ENCODE measurements at places on chromosomes 1 and 21.

DNA sequence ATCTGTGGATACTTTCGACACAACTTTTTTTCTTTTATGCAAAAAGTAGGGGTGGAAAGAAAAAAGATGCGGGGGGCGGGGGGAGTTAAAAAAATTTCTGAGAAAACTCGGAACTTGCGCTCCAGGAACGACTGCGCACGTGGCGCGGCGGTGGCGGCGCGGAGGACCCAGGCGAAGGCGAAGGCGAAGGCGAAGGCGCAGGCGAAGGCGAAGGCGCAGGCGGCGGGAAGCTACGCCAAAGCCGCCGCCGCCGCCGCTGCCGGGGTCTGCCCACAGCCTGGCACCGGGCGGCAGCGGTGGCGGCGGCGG is 208 bp upstream of the BARHL2 start:
- no peak for DNase-seq

GRCh38 chr1:12599657-12600056 is 18.4 kb downstream of the DHRS3 start:
- no peak for DNase-seq

DNA sequence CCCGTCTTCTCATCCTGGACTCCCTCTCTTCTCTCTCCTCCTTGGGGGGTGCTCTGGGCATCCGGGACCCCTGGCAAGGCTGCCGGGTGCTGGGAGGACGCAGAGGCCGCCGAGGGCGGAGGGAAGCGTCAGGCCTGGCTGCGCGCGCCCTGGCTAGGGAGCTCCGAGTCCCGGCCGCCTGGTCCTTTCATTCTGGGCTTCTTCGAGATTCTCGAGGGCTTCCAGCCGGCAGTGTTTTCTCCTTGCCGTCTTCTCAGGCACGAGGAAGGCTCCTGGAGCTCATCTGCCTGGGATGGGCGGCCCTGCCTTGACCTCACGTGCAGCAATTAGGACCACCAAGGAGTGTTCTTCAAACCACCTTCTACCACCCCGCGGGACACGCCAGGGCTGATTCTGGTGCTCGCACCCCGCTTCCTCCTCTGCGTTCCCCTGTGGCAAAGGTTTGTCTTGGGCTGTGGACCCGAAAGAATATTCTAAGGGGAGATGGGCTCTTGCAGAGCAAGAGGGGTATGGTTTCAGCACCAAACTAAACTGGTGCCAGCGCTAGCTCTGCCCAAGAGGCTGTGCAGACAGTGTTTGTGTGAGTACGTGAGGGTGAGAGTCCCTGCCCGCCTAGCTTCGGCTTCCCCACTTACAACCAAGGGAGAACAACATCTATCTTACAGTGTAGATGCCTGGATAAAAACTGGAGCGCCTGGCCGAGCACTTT is 36.5 kb downstream of the PIK3CD start:
- no peak for DNase-seq

- DNase-seq, result no peak
Observed at GRCh38 chr21:38813143-38813542, 7.4 kb downstream of the ETS2 start.

DNA sequence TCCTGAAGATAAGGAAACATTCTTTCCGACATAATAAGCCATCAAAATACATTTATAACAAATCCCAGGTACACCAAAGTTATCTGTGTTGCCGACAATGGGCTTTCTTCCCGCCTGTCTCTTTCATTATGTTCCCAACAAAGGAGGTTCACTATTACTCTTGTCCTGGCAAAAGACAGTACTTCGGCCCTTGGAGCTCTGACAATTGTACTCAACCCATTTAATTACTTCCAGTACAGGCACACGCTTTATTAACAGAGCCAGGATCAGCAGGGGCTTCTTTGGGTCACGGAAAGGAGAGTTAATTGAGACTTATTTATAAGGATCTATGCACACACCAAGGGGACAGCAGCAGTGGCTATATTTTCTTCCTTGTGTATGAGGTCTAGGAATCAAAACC is 46.6 kb upstream of the DUSP10 start:
- DNase-seq, result no peak

DNA sequence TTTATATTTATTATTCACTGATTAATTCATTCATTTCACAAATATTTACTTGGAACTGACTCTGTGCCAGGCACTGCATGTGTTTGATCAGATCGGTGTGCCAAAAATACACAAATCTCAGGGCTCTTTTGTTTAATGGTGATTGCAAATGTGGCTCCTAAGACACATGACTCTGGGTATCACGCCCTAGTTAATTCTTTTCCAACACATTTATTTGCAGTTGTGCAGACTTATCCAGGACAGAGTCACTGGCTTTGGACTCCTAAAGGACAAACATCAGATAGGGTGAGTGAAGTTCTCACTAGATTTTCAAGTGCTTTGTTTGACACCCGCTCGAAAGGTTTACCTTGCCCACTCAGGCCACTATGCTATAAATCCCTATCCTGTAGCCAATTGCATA is 335.5 kb downstream of the BARHL2 start:
- no peak for DNase-seq

All from activated CD4-positive, alpha-beta T cell treated with anti-CD3 and anti-CD28 coated beads, Interleukin-2, amount 10 ng/mL, durations not matched to agents 7 days and 5 days (primary cell).